Hair follicular keratinocyte (primary cell): ENCODE measurements at places on chromosomes 5 and 9. TPM values are rescaled to one million over a fixed set of nuclear protein-coding genes. Genes with fewer than 3 reads are reported as not detected.

The FKBP15 gene
- total RNA-seq = 11.0 and 12.0 TPM in 2 replicates

The DNAJB5 gene
- 28.9 and 29.7 TPM in 2 replicates for total RNA-seq

The MYOT gene
- total RNA-seq = not detected in 2 replicates

The EFNA5 gene
- 5.3 and 6.0 TPM in 2 replicates for total RNA-seq

The SPATA31E1 gene
- total RNA-seq = not detected in 2 replicates

The PDE8B gene
- total RNA-seq = not detected in 2 replicates

The PCDH12 gene
- 0.04 and 0.16 TPM in 2 replicates for total RNA-seq

The CCL21 gene
- total RNA-seq = 0.31 TPM in 1 of 2 replicates, not detected in the other

The PROP1 gene
- total RNA-seq = not detected in 2 replicates

The MZB1 gene
- 0.16 TPM in 1 of 2 replicates, not detected in the other for total RNA-seq

The ABO gene
- not detected in 2 replicates for total RNA-seq

The KLHL3 gene
- 0.68 and 0.78 TPM in 2 replicates for total RNA-seq

The PROB1 gene
- total RNA-seq = 0.78 and 2.7 TPM in 2 replicates

The OR13C9 gene
- total RNA-seq = not detected in 2 replicates

The ANKRD20A1 gene
- total RNA-seq = not detected in 2 replicates

The SLC36A3 gene
- not detected in 2 replicates for total RNA-seq

The DMRT3 gene
- total RNA-seq = not detected in 2 replicates

The EGFLAM gene
- 0.31 and 1.1 TPM in 2 replicates for total RNA-seq

The CD180 gene
- not detected in 2 replicates for total RNA-seq

The SOX30 gene
- total RNA-seq = not detected in 2 replicates

The TPPP gene
- 0.49 and 0.94 TPM in 2 replicates for total RNA-seq

The PCDHB7 gene
- total RNA-seq = not detected in 2 replicates

The PCDHA6 gene
- 0.16 TPM in 1 of 2 replicates, not detected in the other for total RNA-seq

The WDR38 gene
- not detected in 2 replicates for total RNA-seq

The SPDL1 gene
- 14.3 and 49.8 TPM in 2 replicates for total RNA-seq

The LCN9 gene
- total RNA-seq = not detected in 2 replicates

The RLN2 gene
- 0.15 TPM in 1 of 2 replicates, not detected in the other for total RNA-seq

The CD14 gene
- 0.08 and 0.76 TPM in 2 replicates for total RNA-seq

The ARHGEF37 gene
- total RNA-seq = 3.3 and 4.7 TPM in 2 replicates

The SOHLH1 gene
- not detected in 2 replicates for total RNA-seq

The CCNH gene
- total RNA-seq = 45.1 and 80.2 TPM in 2 replicates

The IL3 gene
- not detected in 2 replicates for total RNA-seq

The RHOBTB3 gene
- 0.39 and 2.2 TPM in 2 replicates for total RNA-seq

The PDGFRB gene
- total RNA-seq = 0.23 and 3.3 TPM in 2 replicates

The TUBB4B gene
- total RNA-seq = 439 and 1,151 TPM in 2 replicates

The ALDOB gene
- total RNA-seq = not detected in 2 replicates

The IRX4 gene
- 54.4 and 59.8 TPM in 2 replicates for total RNA-seq

The TMCO6 gene
- total RNA-seq = 27.4 and 28.1 TPM in 2 replicates

The CARTPT gene
- not detected in 2 replicates for total RNA-seq

The PLCXD3 gene
- total RNA-seq = not detected in 2 replicates

The LCN1 gene
- total RNA-seq = not detected in 2 replicates

The FOXD4L3 gene
- total RNA-seq = not detected in 2 replicates

The GDA gene
- total RNA-seq = 0.23 TPM in 2 replicates

The HMGCS1 gene
- total RNA-seq = 207 and 212 TPM in 2 replicates

The PPP2R2B gene
- total RNA-seq = 1.8 and 2.7 TPM in 2 replicates

The RABGAP1 gene
- total RNA-seq = 8.7 and 10.3 TPM in 2 replicates

The NR5A1 gene
- not detected in 2 replicates for total RNA-seq

The SMIM32 gene
- not detected in 2 replicates for total RNA-seq

The CCNB1 gene
- total RNA-seq = 70.0 and 271 TPM in 2 replicates

The ZBTB26 gene
- total RNA-seq = 0.47 and 1.2 TPM in 2 replicates

The OBP2B gene
- total RNA-seq = not detected in 2 replicates

The CCNJL gene
- 2.4 and 4.8 TPM in 2 replicates for total RNA-seq

The STKLD1 gene
- total RNA-seq = 0.19 TPM in 1 of 2 replicates, not detected in the other
